Peyer's patch (tissue), 4 donors: ENCODE measurements at places on chromosomes 5 and 9.
A peak's percentile ranks its signal among the peaks of the same experiment; 100 is the strongest.

- H3K27me3 ChIP-seq = no peaks in the 10 kb centered on the region
- H3K4me1 ChIP-seq = no peaks in the 10 kb centered on the region
- no peak overlapping the region for H3K27ac ChIP-seq
- H3K4me3 ChIP-seq = no peak overlapping the region
- no peak for DNase-seq
These were observed 17.6 kb downstream of the NACC2 start for GRCh38 chr9:136077491-136077890.

DNA sequence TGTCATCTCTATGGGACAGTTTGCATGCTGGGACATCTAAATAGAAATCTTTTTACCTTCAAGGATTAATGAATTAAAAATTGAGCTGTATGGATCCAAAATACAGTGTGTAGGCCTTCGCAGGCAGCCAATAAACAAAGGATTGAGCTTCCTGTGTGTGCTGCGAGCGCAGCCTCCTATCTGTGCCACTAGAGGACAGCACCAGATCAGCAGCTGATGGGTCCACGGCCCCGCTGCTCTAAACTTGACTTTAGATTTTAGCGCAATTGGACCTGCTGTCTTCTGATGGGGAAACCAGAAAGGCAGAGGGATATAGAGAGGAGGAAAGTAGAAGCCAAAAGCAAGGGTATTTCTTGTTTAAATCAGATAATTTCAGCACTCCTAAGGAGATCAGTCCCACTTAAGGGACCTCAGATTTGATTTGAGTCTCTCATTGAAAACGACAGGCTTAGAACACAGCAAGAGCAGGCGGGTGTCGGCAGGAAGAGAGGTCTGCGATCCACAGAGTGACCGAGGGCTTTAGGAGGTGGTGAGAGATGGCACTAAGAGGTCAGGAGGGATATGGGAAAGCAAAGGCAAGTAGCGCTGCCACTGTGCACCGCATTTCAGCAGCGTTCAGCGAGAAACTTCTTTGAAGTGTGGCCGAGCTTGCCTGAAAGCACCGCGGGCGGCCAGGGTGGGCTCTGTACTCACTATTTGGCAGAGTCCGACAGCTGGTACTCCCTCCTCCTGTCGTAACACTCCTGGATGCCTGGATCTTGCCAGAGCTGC is 214.3 kb downstream of the GNA14 start:
- no peak overlapping the region for H3K4me3 ChIP-seq
- H3K27ac ChIP-seq = no peak overlapping the region
- H3K36me3 ChIP-seq = no peaks in the 10 kb centered on the region
- H3K4me1 ChIP-seq = no peaks in the 10 kb centered on the region
- peak; percentile 75 for DNase-seq
- no peaks in the 10 kb centered on the region for H3K27me3 ChIP-seq

- no peak for DNase-seq
- H3K27me3 ChIP-seq = no peaks in the 10 kb centered on the region
- H3K27ac ChIP-seq = no peak overlapping the region
- no peak overlapping the region for H3K4me3 ChIP-seq
These were observed 4.0 kb upstream of the CCL28 start for GRCh38 chr5:43415935-43416802.

DNA sequence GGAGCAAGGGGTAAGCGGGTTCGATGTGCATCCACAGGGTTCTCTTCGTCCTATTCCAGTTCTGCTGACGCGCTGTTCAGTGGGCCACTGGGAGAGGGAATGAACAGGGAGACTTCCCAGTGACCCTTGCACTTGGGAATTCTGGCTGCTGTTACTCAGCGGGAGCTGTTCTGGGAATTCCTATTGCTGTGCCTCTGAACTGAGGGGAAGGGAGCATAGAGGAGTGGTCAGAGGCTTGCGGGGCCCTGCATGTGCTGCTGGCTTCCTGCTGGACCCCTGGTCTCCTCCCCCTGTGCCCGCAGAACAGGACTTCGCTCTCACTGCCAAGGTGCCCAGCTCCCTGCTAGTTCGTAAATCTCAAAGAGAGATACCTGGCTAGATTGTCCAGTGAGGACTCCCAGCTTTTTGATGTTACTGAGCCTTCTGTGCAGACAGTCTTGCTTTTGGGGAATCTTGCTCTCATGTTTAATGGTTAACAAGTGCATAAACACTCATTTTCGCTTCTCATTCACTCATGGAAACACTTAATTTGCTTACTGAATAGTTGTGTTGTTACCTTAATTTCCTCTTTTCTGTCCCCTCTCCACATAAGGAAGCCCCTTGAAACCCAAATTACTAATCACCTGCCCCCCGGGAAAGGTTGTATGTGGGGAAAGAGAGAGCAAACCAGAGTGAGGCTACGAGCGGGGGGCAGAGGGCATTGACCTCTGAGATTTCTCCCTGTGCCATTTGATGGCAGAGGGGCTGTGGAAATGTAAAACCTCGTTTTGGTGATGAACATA is 5.9 kb downstream of the TRIO start:
- no peak overlapping the region for H3K4me3 ChIP-seq
- peak overlapping the region; percentile 29 for H3K27ac ChIP-seq
- H3K4me1 ChIP-seq = no peaks in the 10 kb centered on the region
- H3K27me3 ChIP-seq = no peaks in the 10 kb centered on the region
- H3K36me3 ChIP-seq = no peaks in the 10 kb centered on the region

- H3K27ac ChIP-seq = no peak overlapping the region
- peaks cover 15% of the 10 kb centered on the region for H3K4me1 ChIP-seq
- no peak for DNase-seq
These were observed 2.5 kb upstream of the PRDM6 start for GRCh38 chr5:123086376-123087055.

- H3K27ac ChIP-seq = no peak overlapping the region
- H3K4me3 ChIP-seq = no peak overlapping the region
- no peaks in the 10 kb centered on the region for H3K27me3 ChIP-seq
- peaks cover 89% of the 10 kb centered on the region for H3K36me3 ChIP-seq
- no peaks in the 10 kb centered on the region for H3K4me1 ChIP-seq
These were observed 53.5 kb downstream of the ZFR start for GRCh38 chr5:32390819-32391591.

- no peaks in the 10 kb centered on the region for H3K36me3 ChIP-seq
- DNase-seq = no peak
- peaks cover 21% of the 10 kb centered on the region for H3K4me1 ChIP-seq
- no peak overlapping the region for H3K4me3 ChIP-seq
- H3K27me3 ChIP-seq = no peaks in the 10 kb centered on the region
These were observed 20.8 kb downstream of the MARCHF6 start for GRCh38 chr5:10374046-10375022.

DNA sequence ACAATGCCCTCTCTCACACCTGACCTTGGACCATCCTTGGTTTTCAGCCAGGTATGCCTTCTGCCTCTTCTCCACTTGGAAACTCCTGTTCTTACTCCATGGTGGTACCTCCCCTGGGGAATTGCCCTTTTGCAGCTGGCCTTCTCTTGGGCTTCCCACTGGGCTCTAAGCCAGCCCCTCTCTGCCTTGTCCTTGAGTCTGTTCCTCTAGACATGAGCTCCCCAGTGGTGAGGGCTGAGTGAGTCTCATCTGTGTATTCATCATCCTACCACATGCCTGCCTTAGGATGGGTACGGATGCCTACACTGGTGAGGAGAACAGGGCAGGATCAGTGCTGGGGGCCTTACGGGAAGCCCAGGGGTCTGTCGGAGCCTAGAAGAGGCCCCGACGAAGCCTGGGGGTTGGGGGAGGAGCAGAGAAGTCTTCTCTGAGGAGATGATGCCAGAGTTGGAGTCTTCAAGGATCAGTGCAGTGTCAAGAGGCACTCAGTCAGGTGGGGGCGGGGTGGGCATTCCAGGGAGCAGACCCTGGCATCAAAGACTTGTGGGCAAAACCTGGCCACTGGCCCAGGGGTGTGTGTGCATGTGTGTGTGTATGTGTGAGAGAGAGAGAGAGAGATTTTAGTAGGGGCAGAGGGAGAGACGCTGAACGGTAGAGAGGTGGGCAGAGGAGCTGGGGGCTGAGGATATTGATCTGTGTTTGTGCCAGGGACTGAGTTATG is 5.2 kb upstream of the CRB2 start:
- DNase-seq = no peak
- H3K4me1 ChIP-seq = peaks cover 4% of the 10 kb centered on the region
- no peak overlapping the region for H3K4me3 ChIP-seq
- no peaks in the 10 kb centered on the region for H3K27me3 ChIP-seq

DNA sequence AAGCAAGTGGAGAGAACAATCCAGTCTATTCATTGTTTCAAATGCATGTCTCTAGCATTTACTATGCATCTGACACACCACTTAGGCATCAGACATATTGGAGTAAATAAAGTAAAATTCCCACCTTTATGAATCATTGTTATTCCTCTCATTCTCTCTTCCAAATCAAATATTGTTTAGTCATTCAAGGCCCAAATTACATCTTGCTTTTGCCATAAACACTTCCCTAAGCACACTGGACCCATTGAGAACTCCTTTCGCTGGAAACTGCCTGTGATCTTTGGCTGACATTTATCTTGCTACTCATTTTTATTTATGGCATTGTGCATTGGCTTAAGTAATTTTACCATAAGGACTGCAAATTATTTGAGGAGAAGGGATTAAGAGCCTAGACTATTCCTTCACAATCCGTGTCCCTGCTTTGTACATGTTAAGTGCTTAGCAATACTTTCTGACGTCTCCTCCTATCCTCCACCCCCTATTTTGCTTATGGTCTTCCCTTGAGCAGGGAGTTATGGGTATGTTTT is 7.4 kb downstream of the C5orf46 start:
- no peaks in the 10 kb centered on the region for H3K27me3 ChIP-seq
- H3K27ac ChIP-seq = no peak overlapping the region
- H3K36me3 ChIP-seq = no peaks in the 10 kb centered on the region

DNA sequence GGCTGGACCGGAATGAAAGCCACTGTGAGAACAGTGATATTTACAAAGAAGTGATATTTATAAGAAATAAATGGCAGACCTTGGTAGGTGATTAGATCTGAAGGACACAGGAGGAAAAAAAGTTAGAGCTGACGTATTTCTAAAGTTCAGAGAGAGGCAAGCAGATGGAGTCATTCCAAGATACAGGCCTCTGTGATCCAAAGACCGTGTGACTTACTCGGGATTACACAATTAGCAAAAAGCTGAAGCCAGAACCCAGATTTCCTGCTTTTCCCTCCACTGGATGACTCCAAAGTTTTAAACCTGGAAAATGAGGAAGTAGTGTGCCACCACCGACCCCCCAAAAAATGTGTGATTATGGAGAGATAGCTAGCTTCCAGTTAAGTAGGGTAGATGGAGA is 3.1 kb upstream of the DOCK8 start:
- no peaks in the 10 kb centered on the region for H3K27me3 ChIP-seq
- DNase-seq = no peak
- H3K4me3 ChIP-seq = no peak overlapping the region
- no peak overlapping the region for H3K27ac ChIP-seq

GRCh38 chr9:129597355-129598088 is 23.4 kb downstream of the C9orf50 start:
- no peaks in the 10 kb centered on the region for H3K27me3 ChIP-seq
- peaks cover 11% of the 10 kb centered on the region for H3K4me1 ChIP-seq
- peak overlapping the region; percentile 75 for H3K27ac ChIP-seq
- no peak for DNase-seq
- H3K36me3 ChIP-seq = no peaks in the 10 kb centered on the region

- H3K4me1 ChIP-seq = no peaks in the 10 kb centered on the region
- H3K36me3 ChIP-seq = peaks cover 39% of the 10 kb centered on the region
- H3K27ac ChIP-seq = no peak overlapping the region
- no peaks in the 10 kb centered on the region for H3K27me3 ChIP-seq
- H3K4me3 ChIP-seq = no peak overlapping the region
These were observed 11.4 kb downstream of the ZFAND5 start for GRCh38 chr9:72353455-72354116.

- no peak overlapping the region for H3K4me3 ChIP-seq
- H3K4me1 ChIP-seq = no peaks in the 10 kb centered on the region
- H3K27ac ChIP-seq = no peak overlapping the region
- H3K36me3 ChIP-seq = no peaks in the 10 kb centered on the region
- H3K27me3 ChIP-seq = no peaks in the 10 kb centered on the region
- DNase-seq = no peak
These were observed 5.0 kb upstream of the PPP2R2B start for GRCh38 chr5:146883511-146883910.

- no peaks in the 10 kb centered on the region for H3K4me1 ChIP-seq
- H3K27me3 ChIP-seq = no peaks in the 10 kb centered on the region
- no peak for DNase-seq
- no peak overlapping the region for H3K4me3 ChIP-seq
- H3K36me3 ChIP-seq = no peaks in the 10 kb centered on the region
These were observed 2.1 kb upstream of the CDH10 start for GRCh38 chr5:24646915-24647314.
